A549 treated with CORT108297 at 1 μM for 4 hours (cell line): ENCODE measurements at places on chromosomes 2 and 18. TPM values are rescaled to one million over a fixed set of nuclear protein-coding genes. Genes with fewer than 3 reads are reported as not detected.

KCNG3 gene
- 0.55 to 0.95 TPM (median 0.77 TPM) in 5 replicates for total RNA-seq

RAX gene
- not detected in 5 replicates for total RNA-seq

MFSD2B gene
- total RNA-seq, result 0.11 to 0.44 TPM (median 0.22 TPM) in 5 replicates

IL36A gene
- not detected in 5 replicates for total RNA-seq

SKOR2 gene
- not detected in 5 replicates for total RNA-seq

AGXT gene
- not detected in 5 replicates for total RNA-seq

CAPN14 gene
- total RNA-seq, result 0.02 to 0.07 TPM (median 0.03 TPM) in 4 of 5 replicates, not detected in the other

MERTK gene
- total RNA-seq, result 1.7 to 2.0 TPM (median 1.8 TPM) in 5 replicates

NOSTRIN gene
- total RNA-seq, result 1.3 to 2.1 TPM (median 1.7 TPM) in 5 replicates

GLB1L gene
- total RNA-seq, result 5.1 to 7.2 TPM (median 7.0 TPM) in 5 replicates

ATG9A gene
- total RNA-seq, result 44.9 to 51.0 TPM (median 49.9 TPM) in 5 replicates

KCNK3 gene
- total RNA-seq, result 0.53 to 1.2 TPM (median 1.0 TPM) in 5 replicates

DLX2 gene
- 0.40 to 1.1 TPM (median 0.60 TPM) in 5 replicates for total RNA-seq

ADAM23 gene
- 8.5 to 9.9 TPM (median 9.6 TPM) in 5 replicates for total RNA-seq

INHBB gene
- total RNA-seq, result 11.9 to 20.8 TPM (median 16.5 TPM) in 5 replicates

CXCR1 gene
- not detected in 5 replicates for total RNA-seq

CHAC2 gene
- 12.1 to 16.7 TPM (median 13.0 TPM) in 5 replicates for total RNA-seq

TMEM185B gene
- 45.8 to 53.7 TPM (median 50.1 TPM) in 5 replicates for total RNA-seq

LCT gene
- total RNA-seq, result 0.03 to 0.06 TPM (median 0.03 TPM) in 4 of 5 replicates, not detected in the other

POTEI gene
- 0.01 TPM in 2 of 5 replicates, not detected in the others for total RNA-seq

SLC9A4 gene
- total RNA-seq, result not detected in 5 replicates

CYP26B1 gene
- total RNA-seq, result 10.9 to 18.3 TPM (median 15.1 TPM) in 5 replicates

CGREF1 gene
- 7.2 to 8.5 TPM (median 7.7 TPM) in 5 replicates for total RNA-seq

MYO7B gene
- total RNA-seq, result 0.09 to 0.27 TPM (median 0.13 TPM) in 5 replicates

UCN gene
- total RNA-seq, result 0.48 to 2.5 TPM (median 1.6 TPM) in 5 replicates
